ENCODE measurements at places on chromosomes 3 and 15.

DNA sequence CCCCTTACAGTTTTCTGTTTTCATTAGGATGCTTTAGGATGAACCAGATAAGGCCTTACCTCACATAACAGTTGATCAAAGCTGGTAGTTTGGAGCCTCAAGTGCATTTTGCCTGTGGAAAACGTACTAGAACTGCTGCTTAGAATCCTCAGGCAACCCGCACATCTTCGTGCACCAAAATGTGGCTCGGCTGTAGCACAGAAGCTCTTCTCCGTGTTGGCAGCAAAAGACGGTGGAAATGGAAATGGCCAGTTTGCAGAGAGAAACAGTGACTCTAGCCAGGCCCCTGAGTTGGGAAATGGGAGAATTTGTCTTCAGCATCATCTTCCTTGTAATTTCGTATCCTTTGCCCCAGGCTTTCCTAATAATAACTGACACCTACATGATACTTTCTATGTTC is 20.6 kb downstream of the TLNRD1 start:
- DNase-seq = no peak

- no peak for DNase-seq
These were observed 198.2 kb upstream of the TMC3 start for GRCh38 chr15:81572190-81572589.

GRCh38 chr3:99868311-99868646 is 50.6 kb downstream of the CMSS1 start:
- no peak for DNase-seq

DNA sequence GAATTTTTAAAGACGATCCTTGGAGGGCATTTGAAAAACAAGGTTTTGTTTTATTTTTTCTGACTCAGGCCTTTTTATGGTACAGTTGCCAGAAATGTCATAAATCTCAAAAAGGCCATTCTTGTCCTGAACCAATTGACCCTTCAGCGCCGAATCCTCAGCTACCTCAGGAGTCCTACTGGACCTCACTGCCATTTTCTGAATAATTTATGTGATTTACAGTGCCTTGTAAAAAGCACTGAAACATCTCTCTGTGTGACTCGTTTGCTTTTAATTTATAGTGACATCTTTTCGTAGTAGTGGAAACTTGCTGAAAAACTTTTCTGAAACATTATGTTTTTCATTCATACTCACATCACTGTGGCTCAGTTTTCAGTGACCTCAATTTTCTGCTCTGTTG is 72.2 kb upstream of the ARL6 start:
- DNase-seq = no peak

DNA sequence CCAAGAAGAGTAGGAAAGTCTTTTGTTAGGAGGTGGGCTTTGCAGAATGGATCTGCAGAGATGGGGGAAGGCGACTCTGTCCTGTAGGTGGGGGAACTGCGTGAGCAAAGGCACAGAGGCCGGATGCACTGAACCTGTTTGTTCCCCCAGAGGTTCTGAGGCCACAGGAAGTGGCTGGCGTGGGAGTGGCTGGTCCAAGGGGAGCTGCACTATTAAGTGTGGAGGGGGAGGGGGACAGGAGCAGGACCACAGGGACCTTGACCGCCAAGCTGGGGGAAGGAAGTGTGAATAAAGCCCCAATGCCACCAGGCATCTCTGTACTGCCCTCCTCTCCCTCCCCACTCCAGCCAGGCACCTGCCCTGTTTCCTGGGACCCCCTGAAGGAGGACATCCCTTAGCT is 51.8 kb downstream of the CYP11A1 start:
- DNase-seq = no peak

- DNase-seq = no peak
These were observed 10.2 kb upstream of the KLF15 start for GRCh38 chr3:126367316-126367805.

Data from AG08396 (cell line).